ENCODE measurements at places on chromosomes 16 and 17.

GRCh38 chr16:9695152-9695551 lies 487.1 kb downstream of the GRIN2A start:
- no peak for DNase-seq

GRCh38 chr17:55266958-55267688 lies 2.4 kb downstream of the HLF start:
- no peak for DNase-seq

DNA sequence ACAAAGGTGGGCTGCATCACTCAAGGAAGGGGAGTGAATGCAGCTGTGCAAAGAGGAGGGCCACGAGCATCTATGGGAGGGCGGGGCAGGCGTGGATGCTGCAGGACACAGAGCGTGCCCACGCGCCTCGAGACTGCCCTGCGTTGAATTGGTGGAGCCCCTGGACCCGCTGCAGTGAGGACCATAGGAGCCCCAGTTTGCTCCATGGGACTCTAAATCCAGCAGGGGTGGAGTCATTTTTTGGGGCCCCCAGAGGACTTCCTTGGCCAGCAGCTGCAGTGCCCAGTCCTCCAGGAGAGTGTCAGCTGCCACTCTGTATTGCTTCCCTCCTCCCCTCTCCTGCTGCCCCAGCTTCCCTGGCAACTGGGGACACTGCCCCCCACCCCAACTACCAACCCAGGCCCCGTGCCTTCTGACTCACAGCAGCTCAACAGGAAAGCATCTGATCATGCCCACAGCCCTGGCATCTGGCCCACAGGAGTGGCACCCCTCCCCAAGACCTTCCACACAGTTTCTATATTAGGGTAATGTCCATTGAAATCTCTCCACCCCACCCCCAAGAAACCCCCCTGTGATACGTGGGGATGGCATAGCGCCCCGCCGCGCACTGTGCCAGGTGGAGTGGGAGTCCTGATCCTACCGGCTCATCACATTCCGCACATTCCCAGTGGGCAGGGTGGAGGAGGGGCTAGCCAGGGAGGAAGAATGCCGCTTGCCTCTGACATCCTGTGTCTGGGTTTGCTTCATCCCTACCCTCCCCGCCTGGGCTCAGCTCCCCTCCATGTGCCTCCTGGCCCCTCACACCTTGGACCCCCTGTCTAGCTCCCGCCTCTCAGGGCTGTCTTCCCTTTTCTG lies 27.8 kb upstream of the ITGA3 start:
- DNase-seq: peak; percentile 92

- DNase-seq: no peak
Observed at GRCh38 chr17:44314524-44314868, 6.1 kb downstream of the RUNDC3A start.

DNA sequence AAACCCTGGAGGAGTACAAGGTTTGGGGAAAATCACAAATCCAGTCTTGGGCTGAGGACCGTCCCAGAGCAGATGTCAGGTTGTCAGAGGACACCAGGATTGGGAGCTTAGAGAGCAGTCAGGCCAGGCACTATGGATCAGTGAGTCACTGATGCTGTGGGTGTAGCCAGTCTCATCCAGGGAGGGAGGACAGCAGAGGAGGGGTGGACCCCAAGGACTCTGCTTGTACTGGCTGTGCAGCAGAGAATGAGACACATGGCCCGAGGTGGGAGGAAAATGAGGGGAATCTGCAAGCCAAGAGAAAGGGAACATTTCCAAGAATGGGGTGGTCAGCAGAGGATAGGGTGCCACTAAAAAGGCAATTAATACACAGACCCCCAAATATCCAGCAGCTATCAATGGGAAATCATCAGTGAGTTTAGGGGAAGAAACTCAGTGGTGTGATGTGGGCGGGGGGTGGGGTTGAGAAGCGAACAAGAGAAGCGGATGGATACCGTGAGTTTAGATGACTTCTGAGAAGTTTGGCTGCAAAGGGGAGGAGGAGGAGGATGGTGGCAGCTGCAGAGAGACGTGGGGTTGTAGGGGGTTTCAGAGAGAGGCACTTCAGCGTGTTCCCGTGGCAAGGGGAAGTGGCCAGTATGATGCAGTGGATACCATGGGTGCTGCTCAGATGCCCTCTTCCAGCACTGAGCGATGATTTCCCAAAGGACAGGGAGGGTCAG lies 43.9 kb downstream of the ARHGAP27 start:
- DNase-seq: no peak

DNA sequence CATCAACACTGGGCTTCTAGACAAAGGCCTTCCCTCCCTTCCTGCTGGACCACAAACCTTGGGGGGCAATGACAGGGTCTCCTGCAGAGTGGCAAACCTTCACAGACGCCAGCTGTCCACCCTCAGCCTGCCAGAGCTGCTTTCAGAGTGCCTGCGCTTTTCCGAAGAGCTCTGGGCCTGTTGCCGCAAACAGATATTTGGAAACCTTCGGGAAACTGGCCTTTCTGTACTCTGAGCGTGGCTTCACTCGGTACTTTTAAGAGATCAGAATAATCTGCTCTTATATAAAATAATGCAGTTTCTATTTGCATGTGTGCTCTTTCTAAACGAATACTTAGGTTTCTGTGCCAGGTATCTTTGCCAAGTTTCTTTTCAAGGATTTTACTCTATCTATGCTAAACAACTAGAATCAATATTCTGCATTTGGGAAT lies 152.1 kb upstream of the CHMP6 start:
- no peak for DNase-seq

DNA sequence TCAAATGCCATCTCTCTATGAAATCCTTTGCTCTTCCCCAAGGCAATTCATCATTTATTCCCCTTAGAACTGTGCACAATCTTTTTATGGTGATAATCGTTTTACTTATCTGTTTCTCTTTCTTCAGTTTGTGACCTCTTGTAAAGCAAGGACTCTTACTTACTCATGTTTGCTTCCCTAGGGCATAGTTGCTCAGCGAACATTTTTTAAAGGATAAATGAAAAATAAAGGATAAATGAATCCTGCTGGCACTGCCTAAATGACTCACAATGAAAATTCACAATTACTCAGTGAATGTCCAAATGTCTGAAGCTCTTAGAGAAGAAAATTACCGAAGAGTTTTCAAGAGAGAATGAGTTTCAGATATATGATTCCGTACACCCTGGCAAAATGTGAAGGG lies 671.7 kb downstream of the CDH11 start:
- DNase-seq: no peak

- no peak for DNase-seq
Observed at GRCh38 chr17:28958820-28959455, 7.6 kb upstream of the PHF12 start.

DNA sequence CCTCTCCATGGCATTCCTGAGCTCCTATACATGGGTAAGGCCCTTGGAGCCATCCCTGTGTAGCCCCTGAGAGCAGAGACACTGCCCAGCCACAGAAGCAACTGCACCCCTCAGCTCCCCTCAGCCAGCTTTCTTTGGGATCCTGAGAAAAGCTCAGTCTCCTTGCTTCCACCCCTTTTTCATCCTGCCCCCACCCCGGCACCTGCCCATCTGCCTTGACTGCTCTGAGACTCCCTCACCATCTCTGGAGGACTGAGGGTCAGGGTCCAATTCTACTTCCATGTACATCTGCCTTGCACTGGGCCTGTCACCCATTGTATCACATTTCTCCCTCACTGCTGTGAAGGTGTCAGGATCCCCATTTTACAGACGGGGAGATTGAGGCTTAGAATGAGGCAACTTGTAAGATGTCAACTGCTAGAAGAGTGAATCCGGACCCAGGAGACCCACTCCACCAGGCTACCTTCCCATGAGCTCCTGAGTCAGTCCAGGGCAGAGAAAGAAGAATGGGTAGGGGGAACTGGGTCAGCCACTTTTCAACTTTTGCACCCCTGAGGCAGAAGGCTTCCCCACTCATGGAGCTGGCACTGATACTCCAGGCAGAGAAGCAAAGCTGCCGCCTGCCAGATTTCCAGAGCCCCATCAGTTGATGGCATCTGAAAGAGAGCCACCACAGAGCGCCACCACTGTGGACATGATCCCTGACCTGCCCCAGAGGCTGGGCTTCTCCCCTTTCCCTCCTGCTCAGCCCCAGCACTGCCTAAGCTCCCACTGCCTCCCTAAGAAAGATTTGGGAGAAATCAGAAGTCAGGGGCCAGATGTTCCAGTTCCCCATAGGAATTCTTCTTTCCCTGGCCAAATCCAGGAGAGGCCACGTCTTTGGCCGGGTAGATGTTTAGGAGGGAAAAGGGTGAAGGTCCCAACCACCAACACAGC lies 135.4 kb downstream of the TMEM132E start:
- DNase-seq: no peak

DNA sequence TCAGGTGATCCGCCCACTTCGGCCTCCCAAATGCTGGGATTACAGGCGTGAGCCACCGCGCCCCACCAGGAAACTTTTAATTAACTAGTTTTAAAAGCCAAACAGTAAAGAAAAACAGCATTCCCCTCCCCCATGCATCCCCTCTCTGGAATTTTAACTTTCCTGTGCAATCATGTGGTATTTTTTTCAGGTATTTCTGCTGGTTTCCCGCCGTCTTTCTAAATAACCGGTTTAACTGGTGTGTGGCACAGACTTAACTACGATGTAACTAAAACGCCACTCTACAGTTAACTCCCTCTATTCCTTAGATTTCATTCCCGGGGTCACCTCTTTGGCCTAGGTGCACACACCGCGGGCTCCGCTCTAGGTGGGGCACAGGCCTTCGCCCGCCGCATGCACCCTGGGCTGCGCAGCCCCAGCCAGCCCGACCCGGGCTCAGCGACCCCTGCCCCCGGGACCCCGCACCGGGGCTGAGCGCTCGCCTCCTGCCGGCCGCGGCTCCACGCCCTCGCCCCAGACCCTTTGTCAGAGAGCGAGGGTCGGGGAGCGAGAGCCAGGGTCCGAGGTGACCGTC lies 15.1 kb upstream of the UTP6 start:
- no peak for DNase-seq

GRCh38 chr17:45372325-45372869 lies 55.6 kb upstream of the MAP3K14 start:
- no peak for DNase-seq

DNA sequence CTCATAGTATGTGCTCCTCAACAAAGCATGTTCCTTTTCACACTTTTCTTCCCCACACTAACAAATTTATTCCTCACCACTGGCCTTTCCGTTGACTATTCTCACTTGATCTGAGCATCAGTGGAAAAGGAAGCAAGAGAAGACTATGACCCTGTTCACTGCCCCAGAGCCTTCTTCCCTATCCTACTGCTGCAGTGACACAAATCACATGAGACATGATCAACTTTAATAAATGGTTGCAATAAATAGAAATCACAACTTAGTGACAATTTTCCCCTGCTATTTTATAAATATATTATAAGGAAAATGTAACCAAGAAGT lies 438.7 kb upstream of the SOX9 start:
- no peak for DNase-seq

- no peak for DNase-seq
Observed at GRCh38 chr16:75216576-75216975, 2.2 kb upstream of the CTRB1 start.

- DNase-seq: no peak
Observed at GRCh38 chr17:40327735-40328385, 18.9 kb downstream of the RARA start.

- peak; percentile 87 for DNase-seq
Observed at GRCh38 chr17:19958023-19958422, 19.6 kb downstream of the AKAP10 start.

- peak; percentile 64 for DNase-seq
Observed at GRCh38 chr17:37702598-37702997, 42.3 kb downstream of the HNF1B start.

- no peak for DNase-seq
Observed at GRCh38 chr17:75512926-75513640, 2.3 kb downstream of the CASKIN2 start.

GRCh38 chr16:66270333-66270927 lies 96.1 kb upstream of the CDH5 start:
- peak; percentile 91 for DNase-seq

DNA sequence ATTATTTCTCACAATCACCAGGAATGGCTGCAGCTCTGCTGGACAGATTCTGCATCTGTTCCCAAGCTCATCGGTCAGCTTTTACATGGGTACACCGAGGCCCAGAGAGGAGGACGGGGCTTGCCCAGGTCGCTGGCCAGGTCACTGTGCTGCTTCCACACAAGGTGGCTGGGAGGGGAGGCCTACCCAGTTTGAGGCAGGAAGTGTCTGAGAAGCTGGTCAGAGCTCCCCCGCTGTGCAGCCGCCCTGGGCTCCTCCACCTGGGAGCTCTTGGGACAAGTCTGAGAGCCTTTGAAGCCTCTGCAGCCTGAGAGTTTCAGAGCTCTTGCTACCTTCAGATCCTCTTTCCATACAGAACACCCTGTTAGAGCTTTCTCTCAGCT lies 143.3 kb downstream of the CLEC16A start:
- no peak for DNase-seq

DNA sequence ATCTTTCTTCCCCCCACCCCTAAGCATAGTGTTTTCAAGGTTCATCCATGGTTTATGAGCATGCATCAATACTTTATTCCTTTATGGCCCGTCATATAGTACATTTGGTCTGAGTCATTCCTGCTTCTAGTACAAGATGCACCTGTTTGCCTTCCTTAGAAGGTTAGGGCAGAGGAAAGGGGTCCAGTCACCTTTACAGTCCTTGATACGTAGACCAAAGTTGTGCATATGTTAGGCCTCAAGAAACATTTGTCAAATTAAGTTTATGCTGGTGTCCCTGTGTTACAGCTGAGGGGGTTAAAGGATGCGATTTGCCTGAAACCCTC lies 1.4 kb downstream of the CYB5D2 start:
- no peak for DNase-seq

DNA sequence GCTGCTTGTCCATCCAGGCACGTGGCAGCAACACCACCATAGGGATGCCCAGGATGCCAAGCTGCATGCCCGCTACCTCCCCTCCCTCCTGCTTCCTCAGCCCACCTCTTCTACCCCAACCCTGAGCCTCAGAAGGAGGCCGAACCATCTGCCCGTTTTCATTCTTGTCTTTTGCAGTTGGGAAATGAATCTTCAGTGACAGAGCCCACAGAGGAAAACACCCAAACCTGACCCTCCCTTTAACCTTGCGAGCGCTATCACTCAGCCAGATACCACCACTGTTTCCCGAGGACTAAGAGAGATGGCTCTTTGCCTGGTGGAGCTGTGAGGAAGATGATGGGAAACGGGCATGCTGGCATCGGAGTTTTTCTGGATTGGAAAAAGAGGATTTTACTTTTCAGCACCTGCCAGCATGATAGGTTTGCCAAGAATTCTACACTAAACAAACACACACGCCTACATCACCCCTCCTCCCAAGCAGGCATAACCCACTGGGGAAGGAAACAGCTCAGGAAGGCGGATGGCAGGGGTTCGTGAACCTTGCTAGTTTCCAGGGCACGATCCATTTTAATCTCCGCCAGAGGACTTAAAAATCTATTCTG lies 457.4 kb downstream of the SLC39A11 start:
- no peak for DNase-seq

DNA sequence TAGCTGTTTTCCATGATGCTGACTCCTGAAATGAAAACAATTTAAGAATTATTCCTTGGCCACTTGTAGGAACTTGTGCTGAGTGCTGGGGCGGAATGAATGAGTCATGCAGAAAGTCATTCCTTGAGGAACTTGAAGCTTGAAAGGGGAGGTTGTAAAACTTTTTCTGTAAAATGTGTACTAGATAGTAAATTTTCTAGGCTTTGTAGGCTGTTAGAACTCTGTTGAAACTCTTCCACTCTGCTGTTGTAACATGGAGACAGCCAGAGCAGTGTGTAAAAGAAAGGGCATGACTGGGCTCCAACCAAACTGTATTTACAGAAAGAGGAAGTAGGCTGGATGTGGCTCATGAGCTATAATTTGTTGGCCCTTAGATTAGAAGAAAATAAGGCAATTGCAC lies 46.1 kb downstream of the ABCA8 start:
- peak; percentile 72 for DNase-seq

- no peak for DNase-seq
Observed at GRCh38 chr16:75527825-75528299, 8.0 kb downstream of the CHST5 start.

Measured in urothelium cell line (cell line).